ENCODE measurements at places on chromosomes 7 and 10.
A peak's percentile ranks its signal among the peaks of the same experiment; 100 is the strongest.

DNA sequence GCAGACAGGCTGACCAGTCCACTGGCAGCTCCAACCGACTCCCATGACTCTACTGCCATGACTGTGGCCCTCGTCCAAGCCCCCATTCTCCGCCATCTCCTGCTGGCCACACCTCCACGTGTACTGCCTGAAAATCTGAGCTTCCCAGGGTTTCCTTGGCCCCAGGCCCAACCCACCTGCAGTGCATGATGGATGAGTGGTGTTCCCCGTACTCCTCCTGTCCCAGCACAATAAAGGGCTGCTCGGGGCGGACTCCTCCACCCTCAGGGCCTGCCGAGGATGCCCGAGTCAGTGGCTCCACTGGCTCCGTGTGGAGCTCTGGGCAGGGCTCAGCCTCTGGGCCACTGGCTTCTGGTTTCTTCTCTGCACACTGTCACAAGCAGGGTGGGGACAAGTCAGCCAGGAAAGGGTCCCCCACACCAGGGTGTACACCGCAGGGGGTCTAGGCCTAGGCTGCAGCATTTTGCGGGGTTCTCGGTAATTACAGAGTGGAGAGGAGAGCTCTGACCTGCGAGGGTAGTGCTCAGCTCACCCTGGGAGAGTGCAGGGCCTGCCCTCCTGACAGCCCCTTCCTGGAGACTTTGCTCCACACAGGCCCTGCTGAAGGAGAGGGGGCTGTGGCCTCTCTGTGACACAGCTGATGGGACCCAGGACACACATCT is 15.2 kb downstream of the WDR91 start:
- H3K27me3 ChIP-seq, result no peaks in the 10 kb centered on the region
- H3K4me3 ChIP-seq, result no peak overlapping the region

GRCh38 chr10:34674176-34674575 is 140.9 kb downstream of the PARD3 start:
- no peak for DNase-seq
- no peak overlapping the region for H3K27ac ChIP-seq
- no peaks in the 10 kb centered on the region for H3K27me3 ChIP-seq
- H3K4me3 ChIP-seq, result no peak overlapping the region
- H3K36me3 ChIP-seq, result no peaks in the 10 kb centered on the region

- no peaks in the 10 kb centered on the region for H3K4me1 ChIP-seq
- H3K27ac ChIP-seq, result no peak overlapping the region
- no peak for DNase-seq
Observed at GRCh38 chr10:18240185-18240882, 100.1 kb downstream of the CACNB2 start.

DNA sequence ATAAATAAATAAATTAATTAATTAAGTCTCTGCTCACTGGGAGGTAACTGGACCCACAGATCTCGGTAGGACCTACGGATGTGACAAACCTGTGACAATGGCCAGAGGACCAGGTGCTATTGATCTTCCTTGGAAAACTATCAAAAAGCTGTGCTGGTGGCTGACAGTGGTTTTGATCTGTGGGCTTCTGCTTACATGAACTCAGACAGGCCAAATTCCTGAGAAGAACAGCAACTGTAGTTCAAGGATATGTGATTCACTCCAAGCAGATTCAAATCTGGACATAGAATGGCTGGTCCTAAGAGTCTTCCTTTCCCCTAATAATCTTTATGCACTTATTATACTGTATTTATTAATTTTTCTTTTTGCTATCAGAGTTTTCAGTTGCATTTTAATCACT is 80.0 kb downstream of the ATXN7L1 start:
- no peaks in the 10 kb centered on the region for H3K27me3 ChIP-seq
- H3K4me1 ChIP-seq, result peaks cover 16% of the 10 kb centered on the region
- H3K27ac ChIP-seq, result no peak overlapping the region
- DNase-seq, result no peak
- no peak overlapping the region for H3K4me3 ChIP-seq
- H3K36me3 ChIP-seq, result no peaks in the 10 kb centered on the region

DNA sequence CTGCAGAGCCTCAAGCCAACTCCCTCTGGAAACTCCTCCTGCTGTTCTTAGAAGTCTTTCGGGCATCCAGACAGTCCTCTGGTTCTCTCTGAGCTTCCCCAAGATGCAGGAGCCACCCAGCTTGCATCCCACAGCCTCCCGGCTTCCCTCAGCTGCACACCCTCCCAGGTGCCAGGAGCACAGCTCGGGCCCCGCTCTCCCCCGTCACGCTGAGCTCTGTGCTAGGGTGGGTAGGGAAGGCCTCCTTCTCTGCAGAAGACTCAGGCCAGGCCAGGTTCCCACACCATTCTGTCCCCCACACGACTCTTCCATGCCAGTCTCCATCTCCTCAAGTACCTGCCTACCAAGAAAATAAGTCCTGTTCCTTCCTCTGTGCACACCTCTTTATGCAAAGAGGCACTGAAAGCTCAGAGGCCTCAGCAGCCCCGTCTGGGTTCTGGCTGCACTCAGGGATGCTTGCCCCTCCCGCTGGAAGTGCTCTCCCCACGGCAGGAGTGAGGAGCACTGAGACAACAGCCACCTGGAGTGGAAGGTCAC is 537.1 kb downstream of the PTPRN2 start:
- no peak for DNase-seq
- H3K27me3 ChIP-seq, result no peaks in the 10 kb centered on the region
- H3K27ac ChIP-seq, result no peak overlapping the region
- H3K4me1 ChIP-seq, result no peaks in the 10 kb centered on the region

- no peaks in the 10 kb centered on the region for H3K27me3 ChIP-seq
- H3K4me1 ChIP-seq, result no peaks in the 10 kb centered on the region
- no peak overlapping the region for H3K27ac ChIP-seq
- H3K36me3 ChIP-seq, result no peaks in the 10 kb centered on the region
Observed at GRCh38 chr7:1421020-1421790, 38.1 kb downstream of the MICALL2 start.

DNA sequence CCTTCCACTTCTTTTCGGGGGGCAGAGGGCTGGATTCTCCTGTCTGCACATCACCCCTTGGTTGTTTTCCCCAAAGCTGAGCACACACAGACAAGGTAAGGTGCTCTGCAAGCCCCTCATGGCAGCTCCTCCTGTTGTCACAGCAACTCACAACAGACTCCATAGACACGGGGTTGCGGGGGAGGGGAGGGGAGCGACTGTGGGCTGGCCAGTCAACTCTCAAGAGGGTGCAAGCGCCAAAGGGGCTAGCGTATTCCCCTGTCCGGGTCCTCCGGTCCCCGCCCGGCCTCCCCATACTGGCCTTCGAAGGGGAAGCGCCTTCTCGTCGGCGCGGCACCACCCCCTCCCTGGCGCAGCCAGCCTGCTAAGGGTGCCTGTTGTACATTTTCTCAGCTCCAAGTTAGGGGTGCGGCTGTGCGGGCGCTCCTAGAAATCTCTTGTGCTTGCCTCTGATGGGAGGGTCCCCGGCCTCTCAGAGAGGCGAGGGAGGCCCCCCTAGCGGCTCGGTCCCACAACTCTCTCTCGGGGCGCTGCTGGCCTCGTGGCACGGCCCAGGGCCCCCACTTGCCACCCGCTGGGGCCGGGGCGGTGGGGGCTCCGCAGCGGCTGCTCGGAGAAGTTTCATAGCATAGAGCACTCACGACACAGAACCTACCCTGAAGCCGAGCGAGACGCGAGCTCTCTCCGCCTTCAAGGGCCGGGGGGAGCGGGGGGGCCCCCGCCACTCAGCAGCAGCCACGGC is 498 bp downstream of the RHOBTB1 start:
- peak overlapping the region; percentile 66 for H3K4me3 ChIP-seq
- H3K27ac ChIP-seq, result peak overlapping the region; percentile 36
- DNase-seq, result peak; percentile 91
- H3K36me3 ChIP-seq, result no peaks in the 10 kb centered on the region

- H3K27me3 ChIP-seq, result no peaks in the 10 kb centered on the region
- no peaks in the 10 kb centered on the region for H3K36me3 ChIP-seq
- H3K4me3 ChIP-seq, result no peak overlapping the region
- DNase-seq, result no peak
Observed at GRCh38 chr7:13407911-13408310, 581.6 kb downstream of the ETV1 start.

DNA sequence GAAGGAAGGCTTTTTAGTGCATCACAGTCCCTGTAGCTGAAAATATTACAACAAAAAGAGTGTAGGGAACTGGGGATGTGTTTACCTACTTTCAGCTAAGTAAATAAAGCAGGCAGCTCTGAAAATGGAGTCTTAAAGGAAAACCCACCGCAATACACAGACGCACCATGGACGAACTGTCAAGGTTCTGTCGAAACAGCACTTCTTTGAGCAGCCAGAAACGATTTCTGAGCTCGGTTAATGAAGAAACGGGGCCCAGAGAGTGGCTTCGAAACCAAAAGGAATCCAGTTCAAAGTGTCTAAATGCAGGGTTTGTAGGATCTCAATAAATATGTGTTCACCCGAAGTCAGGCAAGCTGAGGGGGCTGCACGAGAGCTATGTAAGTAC is 275.4 kb upstream of the NEBL start:
- H3K4me1 ChIP-seq, result peaks cover 3% of the 10 kb centered on the region
- no peaks in the 10 kb centered on the region for H3K27me3 ChIP-seq
- no peak for DNase-seq
- H3K27ac ChIP-seq, result no peak overlapping the region

DNA sequence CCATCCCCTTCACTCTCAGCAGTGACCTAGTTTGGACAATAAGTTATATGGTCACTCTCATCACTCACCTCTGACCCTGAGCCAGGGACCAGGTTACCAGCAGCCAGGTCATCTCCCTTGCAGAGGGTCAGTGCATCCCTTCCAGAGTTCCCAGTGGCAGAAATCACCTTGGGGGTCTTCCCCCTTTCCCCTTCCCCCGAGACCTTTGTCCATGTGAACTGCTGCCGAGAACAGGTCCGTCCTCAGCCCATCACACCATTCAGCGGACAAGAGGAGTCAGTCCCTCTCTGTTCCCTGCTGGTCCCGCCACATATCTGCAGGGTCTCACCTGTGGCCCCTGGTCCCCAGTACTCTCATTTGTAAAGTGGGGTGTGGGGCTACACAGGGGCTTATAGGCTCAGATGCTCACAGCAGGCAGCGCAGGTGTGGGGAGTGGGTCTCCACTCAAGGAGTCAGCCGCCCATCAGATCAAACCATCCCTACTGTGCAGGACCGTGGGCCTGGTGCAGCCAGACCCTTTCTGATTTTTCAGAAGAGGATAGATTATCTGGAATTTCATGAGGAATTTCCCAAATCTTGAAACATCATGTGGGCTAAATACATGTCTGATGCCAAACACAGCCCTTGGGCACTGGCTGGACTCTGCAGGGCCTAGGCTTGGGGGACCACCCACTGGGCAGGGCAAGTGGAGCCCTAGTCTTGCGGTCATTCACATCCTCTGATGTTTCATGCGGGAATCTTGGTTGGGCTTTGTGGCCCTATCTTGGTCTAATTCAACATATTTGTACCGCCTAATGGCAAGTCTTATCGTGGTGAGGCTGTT is 6.5 kb downstream of the DEPP1 start:
- peaks cover 11% of the 10 kb centered on the region for H3K4me1 ChIP-seq
- H3K36me3 ChIP-seq, result no peaks in the 10 kb centered on the region
- DNase-seq, result no peak
- no peaks in the 10 kb centered on the region for H3K27me3 ChIP-seq
- no peak overlapping the region for H3K4me3 ChIP-seq

GRCh38 chr10:62170732-62171131 is 97.9 kb downstream of the RTKN2 start:
- H3K27ac ChIP-seq, result no peak overlapping the region
- no peaks in the 10 kb centered on the region for H3K27me3 ChIP-seq
- no peak overlapping the region for H3K4me3 ChIP-seq

DNA sequence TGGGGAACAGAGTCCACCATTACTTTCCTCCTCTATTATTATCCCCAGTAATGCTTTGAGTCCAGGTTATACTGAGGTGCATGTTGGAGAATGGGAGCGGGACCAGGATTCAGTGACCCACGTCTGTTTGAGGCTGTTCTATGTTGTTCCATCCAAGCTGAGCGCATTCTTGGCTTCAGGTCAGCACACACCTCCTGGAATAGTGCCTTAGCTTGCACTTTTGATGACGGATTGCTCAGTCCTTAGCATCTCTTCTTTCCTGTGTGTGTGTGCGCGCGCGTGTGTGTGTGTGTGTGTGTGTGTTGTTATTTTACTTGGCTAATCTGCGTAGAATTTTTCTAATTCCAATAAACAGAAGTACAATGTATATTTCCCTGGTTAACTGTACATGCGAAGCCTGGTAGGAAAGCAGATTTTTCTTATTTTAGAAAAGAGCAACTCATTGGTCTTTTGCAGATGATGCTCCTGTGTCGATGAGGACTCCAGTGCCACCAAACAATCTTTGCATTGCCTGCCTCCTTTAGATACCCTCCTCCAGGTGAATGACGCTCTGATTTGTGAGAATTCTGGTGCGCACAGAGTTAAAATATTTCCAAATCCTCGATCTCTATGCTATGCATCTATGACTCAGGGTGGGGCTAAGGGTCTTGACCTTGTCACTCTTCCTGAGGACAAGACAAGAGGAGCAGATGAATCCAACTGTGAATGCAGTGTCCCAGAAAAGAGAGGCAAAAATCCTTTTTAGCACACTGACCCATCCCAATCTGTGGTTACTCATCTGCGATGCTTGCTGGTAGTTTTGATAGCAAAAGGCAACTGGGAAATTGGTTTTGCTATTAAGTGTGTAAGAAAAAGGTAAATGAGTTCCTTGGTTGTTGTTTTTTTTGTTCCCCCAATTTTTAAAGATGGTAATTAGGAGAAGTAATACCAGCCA is 13.3 kb upstream of the CELF2 start:
- H3K36me3 ChIP-seq, result no peaks in the 10 kb centered on the region
- no peaks in the 10 kb centered on the region for H3K27me3 ChIP-seq

- H3K4me1 ChIP-seq, result no peaks in the 10 kb centered on the region
- peaks cover 8% of the 10 kb centered on the region for H3K27me3 ChIP-seq
- no peak overlapping the region for H3K4me3 ChIP-seq
- no peak for DNase-seq
Observed at GRCh38 chr7:149794661-149795060, 21.3 kb upstream of the ZNF467 start.

DNA sequence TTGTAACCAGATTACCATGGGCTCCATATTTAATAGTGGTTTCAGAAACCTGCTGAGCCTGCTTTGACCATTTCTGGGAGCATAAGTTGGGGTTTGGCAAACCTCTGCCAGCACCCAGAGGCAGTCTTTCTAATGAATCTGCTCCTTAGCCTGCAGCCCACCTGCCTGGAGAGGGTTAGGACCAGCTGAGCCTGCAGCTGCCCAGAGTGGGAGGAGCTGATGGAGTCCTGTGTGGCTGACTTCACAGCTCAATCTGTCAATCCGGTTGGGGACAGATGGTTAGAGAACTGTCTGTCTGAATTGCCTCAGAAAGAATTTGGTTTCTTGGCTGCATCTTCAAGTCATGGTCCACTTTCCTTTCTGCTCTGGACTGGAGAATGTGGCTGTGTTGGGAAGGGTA is 444.6 kb downstream of the NRG3 start:
- H3K4me3 ChIP-seq, result no peak overlapping the region
- H3K27me3 ChIP-seq, result no peaks in the 10 kb centered on the region
- no peak overlapping the region for H3K27ac ChIP-seq
- H3K36me3 ChIP-seq, result no peaks in the 10 kb centered on the region
- H3K4me1 ChIP-seq, result peaks cover 10% of the 10 kb centered on the region

All from mesendoderm (in vitro differentiated cells).